ENCODE measurements at places on chromosomes 7 and 10.
A peak's percentile ranks its signal among the peaks of the same experiment; 100 is the strongest.

DNA sequence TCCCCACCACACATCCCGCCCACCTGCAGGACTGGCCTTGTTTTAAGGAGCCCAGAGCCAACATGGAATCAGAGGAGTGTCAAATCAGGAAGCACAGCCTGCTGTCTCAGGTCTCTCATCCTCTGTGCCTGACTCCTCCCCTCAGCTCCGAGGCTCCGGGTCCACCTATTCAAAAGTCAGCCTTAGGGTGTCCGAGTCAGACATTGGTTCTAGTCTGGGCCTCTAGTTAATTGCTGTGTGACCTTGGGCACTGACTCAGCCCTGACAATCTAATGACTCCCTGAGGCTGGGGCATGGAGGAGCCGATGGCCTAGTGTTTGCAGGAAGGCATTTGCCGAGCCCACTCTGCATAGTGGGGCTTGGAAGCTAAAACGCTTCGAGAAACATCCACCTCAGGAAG lies 223.1 kb upstream of the PPP2R2D start:
- no peak for DNase-seq

GRCh38 chr10:88114368-88114767 lies 250.9 kb downstream of the PTEN start:
- DNase-seq, result peak; percentile 5

GRCh38 chr10:93437946-93438612 lies 44.1 kb downstream of the MYOF start:
- DNase-seq, result no peak

- DNase-seq, result peak; percentile 77
These were observed 274.7 kb upstream of the HGF start for GRCh38 chr7:82044497-82045080.

GRCh38 chr10:52216852-52217251 lies 97.2 kb upstream of the DKK1 start:
- DNase-seq, result peak; percentile 26

- no peak for DNase-seq
These were observed 100.5 kb downstream of the TACC2 start for GRCh38 chr10:122089311-122090017.

DNA sequence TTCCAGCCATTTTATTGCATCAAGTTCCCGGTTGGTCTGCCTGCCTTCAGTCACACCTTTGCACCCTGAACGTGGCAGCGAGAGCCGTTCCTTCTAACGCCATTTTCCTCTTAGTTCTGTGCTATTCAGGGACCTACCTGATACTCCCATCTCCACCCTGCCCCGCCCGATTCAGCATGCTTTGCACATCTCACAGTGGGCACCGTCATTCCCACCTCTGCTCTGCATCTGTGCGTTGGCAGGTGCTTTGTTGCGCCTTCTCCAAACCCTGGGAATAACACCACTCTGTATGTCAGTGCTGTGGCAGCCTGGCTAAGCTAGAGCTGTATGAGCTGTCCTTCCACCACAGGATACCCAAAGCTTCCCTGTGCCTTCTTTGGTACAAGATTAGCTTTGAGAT lies 96.8 kb downstream of the ACTR3B start:
- DNase-seq, result no peak

Data from NCI-H2081 (cell line).